A673 (cell line): ENCODE measurements at places on chromosomes 1 and 21.

GRCh38 chr1:245590726-245591125, 435.9 kb downstream of the KIF26B start:
- DNase-seq: no peak
- no peaks in the 10 kb centered on the region for H3K36me3 ChIP-seq
- H3K4me3 ChIP-seq: no peak overlapping the region

- H3K27me3 ChIP-seq: no peaks in the 10 kb centered on the region
- no peak overlapping the region for H3K4me3 ChIP-seq
- no peak overlapping the region for H3K27ac ChIP-seq
- no peak for DNase-seq
- H3K4me1 ChIP-seq: peaks cover 12% of the 10 kb centered on the region
Observed at GRCh38 chr1:13964768-13965167, 264.8 kb downstream of the PRDM2 start.

DNA sequence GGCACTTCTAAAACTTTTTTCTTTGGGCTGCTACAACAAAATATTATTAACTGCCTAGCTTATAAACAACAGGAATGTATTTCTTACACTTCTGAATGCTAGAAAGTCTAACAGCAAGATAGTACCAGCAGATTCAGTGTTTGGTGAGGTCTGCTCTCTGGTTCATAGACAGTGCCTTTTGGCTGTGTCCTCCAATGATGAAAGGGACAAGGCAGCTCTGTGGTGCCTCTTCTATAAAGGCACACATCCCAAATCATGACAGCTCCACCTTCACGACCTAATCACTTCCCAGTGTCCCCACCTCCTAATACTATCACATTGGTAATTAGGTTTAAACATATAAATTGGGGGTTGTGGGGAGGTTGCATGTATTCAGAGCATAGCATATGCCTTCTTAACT, 9.5 kb downstream of the CFH start:
- no peak overlapping the region for H3K27ac ChIP-seq
- no peak for DNase-seq
- no peak overlapping the region for H3K4me3 ChIP-seq

- no peaks in the 10 kb centered on the region for H3K36me3 ChIP-seq
- no peaks in the 10 kb centered on the region for H3K4me1 ChIP-seq
- no peaks in the 10 kb centered on the region for H3K27me3 ChIP-seq
- no peak overlapping the region for H3K4me3 ChIP-seq
Observed at GRCh38 chr1:40353082-40353481, 20.4 kb upstream of the SMAP2 start.

- no peaks in the 10 kb centered on the region for H3K27me3 ChIP-seq
- H3K27ac ChIP-seq: no peak overlapping the region
- DNase-seq: no peak
Observed at GRCh38 chr1:234720709-234721441, 110.9 kb upstream of the IRF2BP2 start.

- DNase-seq: no peak
- H3K36me3 ChIP-seq: peaks cover 5% of the 10 kb centered on the region
- H3K4me3 ChIP-seq: no peak overlapping the region
- no peaks in the 10 kb centered on the region for H3K4me1 ChIP-seq
Observed at GRCh38 chr1:212366901-212367300, 47.8 kb downstream of the PACC1 start.

GRCh38 chr1:117606649-117607430, 992 bp downstream of the TENT5C start:
- H3K27me3 ChIP-seq: no peaks in the 10 kb centered on the region
- no peaks in the 10 kb centered on the region for H3K36me3 ChIP-seq
- peaks cover 13% of the 10 kb centered on the region for H3K4me1 ChIP-seq
- peak overlapping the region; percentile 53 for H3K4me3 ChIP-seq
- peak; percentile 63 for DNase-seq
